Testis (tissue), 5 donors: ENCODE measurements at places on chromosomes 1 and 21.
A peak's percentile ranks its signal among the peaks of the same experiment; 100 is the strongest.

DNA sequence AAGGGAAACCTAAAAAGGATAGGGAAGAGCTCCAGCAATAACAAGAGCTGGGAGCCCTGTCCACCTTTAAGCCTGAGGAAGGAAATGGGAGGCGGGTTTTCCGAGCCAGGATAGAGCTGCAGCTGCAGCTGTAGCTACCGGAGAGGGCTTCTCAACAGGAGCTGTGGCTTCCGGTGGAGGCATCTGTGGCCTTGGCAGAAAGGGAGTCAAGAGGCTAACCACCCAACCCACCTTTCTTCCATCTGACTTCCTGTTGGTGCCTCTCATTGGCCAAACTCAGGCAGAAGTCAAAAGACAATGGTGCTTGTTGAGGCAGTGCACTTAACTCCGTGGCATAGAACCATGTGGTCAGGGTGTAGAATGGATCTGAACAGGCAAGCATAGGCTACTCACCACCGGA is 313.1 kb upstream of the DAB1 start:
- DNase-seq: no peak

GRCh38 chr1:147223740-147224615 is 1.2 kb downstream of the FMO5 start:
- no peak for DNase-seq

- DNase-seq: peak; percentile 64
These were observed 25.0 kb downstream of the SZT2 start for GRCh38 chr1:43414634-43415223.

DNA sequence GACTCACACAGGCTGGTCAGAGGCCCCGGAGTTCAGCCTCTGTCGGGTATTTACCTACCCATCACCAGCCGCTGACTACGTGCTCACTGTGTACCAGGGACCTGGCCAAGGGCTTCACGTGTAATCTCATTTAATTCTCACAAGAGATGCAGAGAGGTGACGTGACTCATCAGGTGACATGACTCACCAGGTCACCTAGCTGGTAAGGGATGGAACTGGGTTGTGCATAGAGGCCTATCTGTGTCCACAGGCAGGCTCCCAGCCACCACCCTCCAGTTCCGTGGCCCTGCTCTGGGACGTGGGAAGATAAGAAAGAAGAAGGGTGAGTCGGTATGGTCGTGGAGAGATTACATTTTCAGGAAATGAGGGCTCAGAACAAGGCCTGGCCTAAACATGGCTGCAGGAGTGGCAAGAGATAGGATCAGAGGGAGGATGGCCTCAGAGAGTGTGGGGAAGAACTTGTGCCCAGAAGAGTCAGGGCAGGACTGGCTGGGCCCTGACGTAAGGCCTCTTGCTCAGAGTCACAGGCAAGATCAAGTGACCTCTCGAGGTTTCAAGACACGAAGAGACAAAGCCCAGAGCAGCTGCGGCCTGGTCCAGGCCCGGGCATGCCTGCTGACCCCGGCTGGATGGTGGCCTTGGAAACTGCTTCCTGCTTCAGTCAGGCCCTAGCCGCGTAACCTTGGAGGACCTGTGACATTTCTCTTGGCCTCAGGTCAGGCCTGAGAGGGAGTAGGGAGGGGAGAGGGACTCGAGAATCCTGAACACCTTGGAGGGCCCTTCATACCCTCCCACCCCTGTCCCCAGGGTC is 52.7 kb upstream of the WASF2 start:
- peak; percentile 84 for DNase-seq

GRCh38 chr1:25871086-25871703 is 4.3 kb downstream of the PAQR7 start:
- peak; percentile 45 for DNase-seq

- DNase-seq: no peak
These were observed 138.4 kb upstream of the TIAM1 start for GRCh38 chr21:31482460-31482859.

DNA sequence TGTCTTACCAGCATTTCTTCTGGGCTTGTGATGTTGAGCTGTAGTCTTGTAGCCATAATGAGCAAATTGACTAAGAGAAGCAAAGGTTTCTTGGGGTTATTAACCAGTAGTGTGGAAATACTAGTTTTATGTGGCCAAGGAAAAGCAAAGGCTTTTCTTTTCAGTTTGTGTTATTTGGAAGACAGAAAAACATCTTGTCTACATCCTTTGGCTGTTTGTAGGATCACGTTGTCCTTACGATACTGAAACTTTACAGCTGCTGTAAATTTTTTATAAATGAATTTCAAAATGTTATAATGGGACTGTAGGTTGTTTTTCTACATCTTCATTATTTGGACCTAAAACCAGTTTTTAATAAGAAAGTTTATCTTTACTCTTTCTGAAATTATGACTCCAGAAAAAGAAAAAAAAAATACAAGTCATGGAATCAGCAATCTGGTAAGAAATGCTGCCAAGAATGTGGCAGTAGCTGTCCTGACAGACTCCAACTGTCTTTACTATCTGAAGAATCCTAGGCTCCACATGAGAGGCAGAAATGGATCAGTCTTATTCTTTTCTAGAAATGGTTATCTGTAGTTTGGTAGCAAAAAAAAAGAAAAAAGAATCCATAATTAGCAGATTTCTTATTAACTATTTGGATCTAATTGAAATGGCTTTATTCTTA is 41.6 kb upstream of the QSOX1 start:
- DNase-seq: peak; percentile 50

DNA sequence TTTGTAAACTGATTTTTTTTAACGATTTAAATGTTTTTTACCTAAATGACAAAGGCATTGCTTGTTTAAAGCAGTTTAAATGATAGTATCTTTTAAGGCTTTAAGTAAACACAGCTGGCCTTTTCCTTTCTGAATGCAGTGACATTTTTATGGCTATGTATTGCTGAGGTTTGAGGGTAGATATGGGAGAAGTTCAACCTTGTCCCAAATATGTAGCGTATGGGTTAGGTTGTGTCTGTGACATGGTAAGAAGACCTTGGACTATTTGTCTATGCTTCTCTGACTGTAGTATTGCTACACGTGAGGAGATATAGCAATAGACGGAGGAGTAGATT is 32.5 kb downstream of the PKNOX1 start:
- DNase-seq: no peak

DNA sequence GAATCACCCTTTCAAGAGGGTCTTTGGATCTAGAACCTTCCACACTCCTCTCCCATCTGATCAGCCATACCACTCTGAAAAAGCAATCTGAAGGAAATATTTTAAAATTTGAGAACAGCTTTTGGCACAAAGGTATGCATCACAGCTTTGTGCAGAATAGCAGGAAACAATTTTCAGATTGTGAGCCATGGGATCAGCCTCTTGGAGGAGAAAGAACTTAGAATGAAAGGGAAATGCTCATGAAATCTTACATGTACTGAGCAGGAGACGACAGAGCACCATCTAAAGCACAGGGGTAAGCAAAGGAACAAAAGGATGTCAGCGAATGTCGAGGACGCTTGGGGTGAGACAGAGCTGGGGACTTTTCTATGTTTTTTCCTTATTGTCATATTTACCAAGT is 54.4 kb downstream of the EDN2 start:
- DNase-seq: no peak

GRCh38 chr21:33281096-33281652 is 15.0 kb downstream of the IL10RB start:
- no peak for DNase-seq

DNA sequence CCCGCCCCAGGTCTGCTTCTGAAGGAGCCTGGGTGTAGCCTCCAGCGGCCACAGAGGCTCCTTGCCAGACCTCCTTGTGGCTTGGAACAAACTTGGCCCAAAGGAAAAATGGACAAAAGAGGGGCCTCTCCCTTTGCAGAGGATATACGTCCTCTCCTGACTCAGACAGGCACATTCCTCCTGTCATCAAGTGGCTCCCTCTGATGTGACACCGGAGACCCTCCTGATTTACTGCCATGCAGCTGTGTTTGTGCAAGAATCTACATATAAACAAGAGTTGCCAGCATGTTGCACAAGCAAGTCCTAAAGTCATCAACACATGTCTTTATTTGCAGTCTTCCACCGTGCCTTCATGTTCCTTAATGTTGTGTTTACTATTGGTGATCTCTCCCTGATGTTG is 54.1 kb upstream of the F3 start:
- no peak for DNase-seq

GRCh38 chr1:1187938-1188337 is 14.3 kb downstream of the TTLL10 start:
- no peak for DNase-seq

DNA sequence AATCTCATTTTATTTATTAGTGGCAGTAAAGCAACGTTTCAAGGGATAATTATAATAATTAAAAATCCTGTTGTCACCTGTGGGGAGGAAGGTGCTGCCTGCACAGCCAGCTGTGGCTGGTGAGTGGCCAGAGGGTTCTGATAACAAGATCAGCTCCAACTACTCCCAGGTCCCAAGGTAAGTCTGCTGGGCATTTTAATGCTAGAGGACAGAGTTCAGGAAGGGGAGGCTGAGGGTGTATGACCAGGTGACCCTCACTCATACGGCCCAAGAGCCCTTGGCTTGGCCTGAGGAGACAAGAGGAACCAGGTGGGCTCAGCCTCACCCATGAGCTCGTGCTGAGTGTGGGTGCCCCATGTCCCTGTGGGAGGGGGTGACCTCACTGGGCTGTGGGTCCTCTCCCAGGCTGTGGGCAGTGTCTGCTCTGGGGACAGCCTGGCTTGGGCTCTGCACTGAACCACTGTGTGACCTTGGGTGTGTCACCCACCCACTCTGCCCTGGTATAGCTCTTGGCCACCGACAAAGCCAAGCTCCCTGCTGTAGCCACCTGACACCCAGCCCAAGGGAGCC is 223.8 kb downstream of the PTPRU start:
- no peak for DNase-seq

DNA sequence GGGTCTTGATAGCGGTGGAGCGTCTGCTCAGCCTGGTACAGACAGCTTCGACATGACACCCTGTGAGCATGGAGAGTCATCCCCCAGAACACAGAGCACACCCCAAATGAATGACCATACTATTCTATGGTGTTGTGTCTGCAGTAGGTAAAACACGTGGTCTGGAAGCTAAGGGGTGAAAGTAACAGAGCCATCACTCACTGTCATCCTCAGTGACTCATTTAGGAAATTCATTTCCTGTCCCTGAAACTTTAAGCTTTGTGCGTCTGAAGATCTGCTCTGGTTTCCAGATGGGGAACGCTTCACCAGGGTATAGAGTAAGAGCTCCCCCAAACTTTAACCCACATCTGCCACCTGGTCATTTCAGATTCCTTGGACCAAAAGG is 94.8 kb upstream of the DISP3 start:
- DNase-seq: no peak

DNA sequence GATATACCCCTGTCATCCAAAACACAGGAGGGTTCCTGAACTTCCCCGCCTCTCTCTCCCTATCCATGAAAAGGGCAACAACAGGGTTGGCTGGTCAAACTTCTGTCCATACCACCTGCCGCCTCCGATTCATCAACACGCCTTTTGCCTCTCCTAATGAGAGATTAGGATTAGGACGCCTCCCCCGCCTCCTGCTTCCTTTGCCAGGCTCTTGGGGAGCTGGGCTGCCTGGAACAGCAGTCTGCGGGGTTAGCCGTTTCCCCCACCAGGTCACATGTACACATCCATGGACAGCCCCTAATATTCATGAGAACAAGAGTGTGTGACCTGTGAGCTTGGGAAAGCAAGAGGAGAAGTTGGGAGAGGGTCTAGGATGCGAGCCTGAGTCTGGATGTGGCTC is 2.3 kb upstream of the OPTC start:
- no peak for DNase-seq

DNA sequence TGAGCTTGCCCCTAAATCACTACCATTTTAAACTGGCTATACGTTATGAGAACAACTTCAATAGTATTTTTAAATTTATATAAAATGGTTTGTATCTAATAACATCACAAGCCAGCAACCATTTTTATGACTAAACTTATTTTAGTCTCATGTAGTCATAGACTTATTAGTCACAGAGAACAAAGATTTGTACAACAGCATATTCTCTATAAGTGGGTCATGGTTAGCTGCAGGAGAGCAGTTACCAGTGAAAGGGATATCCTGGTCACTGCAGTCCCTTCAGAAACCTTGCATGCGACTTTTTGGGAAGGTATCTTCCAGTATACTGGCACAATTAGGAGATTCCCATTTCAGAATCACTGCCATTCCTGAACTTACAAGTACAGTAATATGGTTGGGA is 90.0 kb downstream of the HFM1 start:
- DNase-seq: no peak

GRCh38 chr21:43274022-43274945 is 105.5 kb downstream of the CRYAA start:
- no peak for DNase-seq

DNA sequence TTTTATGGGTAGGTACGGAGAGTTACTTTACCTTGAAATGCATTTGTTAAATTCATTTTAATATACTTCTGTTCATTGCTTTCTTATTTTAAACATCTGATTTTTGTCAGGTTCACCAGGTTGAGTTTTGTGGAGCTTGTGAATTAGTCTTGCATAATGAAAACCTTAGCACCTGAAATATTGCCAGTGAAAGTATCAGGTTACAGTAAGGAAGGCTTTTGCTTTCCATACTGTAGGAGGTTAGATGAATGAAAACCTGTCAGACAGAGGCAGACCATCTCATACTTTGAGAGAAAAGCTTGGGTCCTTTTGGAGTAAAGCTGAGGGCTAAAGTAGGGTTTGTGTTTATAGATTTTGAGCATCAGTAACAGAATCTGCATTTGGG is 34.7 kb downstream of the THRAP3 start:
- DNase-seq: no peak

DNA sequence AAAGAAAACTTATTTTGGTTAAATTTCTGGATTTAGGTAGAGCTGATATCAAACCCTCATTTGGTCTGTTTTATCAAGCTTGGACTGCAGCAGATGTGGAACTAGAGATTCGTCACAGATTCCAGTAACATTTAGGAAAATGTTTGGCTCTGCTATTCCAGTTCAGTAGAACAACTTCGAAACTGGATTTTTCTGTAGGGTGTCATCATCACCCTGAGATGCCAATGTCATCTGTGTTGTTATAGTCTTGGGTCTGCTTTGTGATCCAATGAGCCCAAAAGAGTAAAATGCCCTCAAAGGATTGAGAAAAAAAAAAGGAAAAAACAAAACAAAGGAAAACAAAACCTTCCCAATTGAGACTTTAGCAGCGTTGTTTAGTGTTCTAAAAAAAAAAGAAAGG is 55.4 kb downstream of the LAMC2 start:
- DNase-seq: no peak
